ENCODE measurements at places on chromosomes 2 and 18.

DNA sequence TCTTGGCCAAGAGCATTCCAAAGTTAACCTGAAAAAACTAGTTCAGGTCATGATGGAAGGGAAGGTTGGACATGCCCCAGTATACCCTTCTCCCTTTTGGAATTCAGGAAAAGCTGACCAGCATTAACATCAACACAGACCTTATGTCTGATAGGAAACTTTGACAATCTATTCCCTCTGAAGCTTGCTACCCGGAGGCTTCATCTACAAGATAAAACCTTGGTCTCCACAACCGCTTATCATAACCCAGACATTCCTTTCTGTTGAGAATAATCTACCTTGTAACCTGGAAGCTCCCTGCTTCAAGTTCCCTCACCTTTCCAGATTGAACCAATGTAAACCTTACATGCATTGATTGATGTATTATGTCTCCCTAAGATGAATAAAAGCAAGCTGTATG, 24.7 kb upstream of the IL37 start:
- no peak for DNase-seq

DNA sequence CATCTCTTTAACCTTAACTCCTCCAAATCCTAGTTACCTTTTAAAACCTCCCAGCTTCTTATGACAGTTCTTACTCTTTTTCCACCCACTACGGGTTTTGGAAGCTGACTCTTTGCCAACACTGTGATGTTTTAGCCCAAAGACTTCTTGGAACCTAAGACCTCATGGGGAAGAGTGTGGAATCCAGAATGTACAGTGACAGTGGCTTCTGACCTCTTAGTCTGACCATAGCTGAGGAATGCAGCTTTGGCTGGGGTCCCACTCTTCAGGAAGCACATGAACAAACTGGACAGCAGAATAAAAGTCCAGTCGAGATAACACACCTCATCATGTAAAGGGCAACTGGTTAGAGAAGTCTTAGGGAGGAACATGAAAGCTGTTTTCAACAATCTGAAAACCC, 161.1 kb upstream of the PKDCC start:
- DNase-seq: no peak

GRCh38 chr2:46116553-46116991, 180.6 kb upstream of the EPAS1 start:
- DNase-seq: peak; percentile 28

DNA sequence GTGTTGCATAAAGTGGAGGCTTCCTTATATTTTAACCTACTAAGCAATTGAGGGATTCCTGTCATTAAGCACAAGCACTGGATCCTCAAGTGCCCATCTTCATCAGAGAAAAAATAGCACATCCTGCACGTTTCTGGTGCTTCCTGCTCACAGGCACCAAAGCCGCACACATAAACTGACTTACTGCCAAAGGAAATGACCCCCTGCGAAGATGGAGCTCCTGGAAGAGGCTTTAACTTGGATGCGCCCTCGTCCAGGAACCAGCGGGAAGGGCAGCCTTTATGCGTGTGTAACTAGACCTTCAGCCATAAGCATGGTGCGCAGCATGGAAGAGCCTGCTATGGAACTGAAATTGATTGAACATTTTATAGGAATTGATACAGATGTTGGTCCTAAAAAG, 188.7 kb downstream of the FTCDNL1 start:
- peak; percentile 3 for DNase-seq

DNA sequence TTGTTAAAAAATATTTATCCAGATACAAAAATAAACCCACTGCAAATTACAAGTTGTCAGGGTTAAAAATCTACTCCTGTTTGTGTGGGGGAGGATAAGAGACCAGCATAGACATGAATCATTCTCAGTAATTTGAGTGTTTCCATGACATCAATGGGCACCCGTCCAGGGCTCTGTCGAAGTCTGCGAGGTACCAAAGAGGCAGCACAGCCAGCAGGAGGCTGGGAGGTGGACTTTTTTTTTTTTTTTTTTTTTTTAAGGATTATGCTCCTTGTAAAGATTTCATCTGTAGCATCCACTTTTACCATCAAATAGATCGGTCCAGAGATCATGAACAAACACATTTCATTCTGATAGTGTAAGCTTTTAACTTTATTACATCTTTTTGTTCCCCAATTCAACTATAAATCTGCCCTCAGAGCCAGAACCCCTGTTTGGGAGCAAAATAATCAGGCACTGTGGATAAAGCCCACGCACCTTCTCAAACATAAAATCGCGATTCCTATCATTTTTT, 182.0 kb downstream of the TCF4 start:
- DNase-seq: peak; percentile 89

- DNase-seq: no peak
Observed at GRCh38 chr2:18487106-18487913, 73.1 kb downstream of the RDH14 start.

- DNase-seq: no peak
Observed at GRCh38 chr2:155528034-155528433, 804.5 kb downstream of the NR4A2 start.
